ENCODE measurements at places on chromosomes 3 and 15.

DNA sequence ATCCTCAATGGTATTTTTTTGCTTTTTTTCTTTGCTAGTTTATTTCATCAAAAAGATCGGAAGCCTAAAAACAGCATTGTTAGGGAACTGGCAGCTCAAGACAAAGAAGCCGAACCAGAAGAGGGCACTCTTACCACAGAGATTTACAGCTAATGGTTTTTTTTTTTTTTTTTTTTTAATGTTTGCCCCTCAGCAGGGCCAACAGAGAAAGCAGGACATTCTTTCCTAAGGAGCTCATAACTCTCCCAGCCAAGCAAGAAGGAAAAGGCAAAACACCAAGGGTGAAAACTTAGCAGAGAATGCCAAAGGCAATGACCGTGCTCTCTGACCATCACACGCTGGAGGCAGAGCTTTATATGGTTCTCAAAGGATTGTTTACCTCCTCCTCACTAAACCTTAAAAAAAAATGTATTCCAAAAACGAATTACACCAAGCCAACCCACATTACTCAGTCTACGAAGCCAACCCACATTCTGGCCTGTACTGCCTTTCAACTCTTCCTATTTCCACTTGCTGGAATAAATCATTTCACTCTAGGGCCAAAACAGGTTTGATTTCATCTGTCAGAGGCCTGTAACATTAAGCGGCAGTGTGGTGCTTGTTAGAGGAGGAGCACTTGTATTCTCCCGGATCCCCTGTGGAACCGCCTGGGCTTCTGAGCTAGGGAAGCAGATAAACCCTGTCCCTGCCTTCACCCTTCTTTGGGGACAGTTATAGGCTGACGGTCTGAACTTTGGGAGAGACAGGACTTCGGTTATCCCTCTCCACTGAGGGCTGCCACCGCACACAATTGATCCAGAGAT is 35.6 kb upstream of the GYG1 start:
- DNase-seq = no peak

DNA sequence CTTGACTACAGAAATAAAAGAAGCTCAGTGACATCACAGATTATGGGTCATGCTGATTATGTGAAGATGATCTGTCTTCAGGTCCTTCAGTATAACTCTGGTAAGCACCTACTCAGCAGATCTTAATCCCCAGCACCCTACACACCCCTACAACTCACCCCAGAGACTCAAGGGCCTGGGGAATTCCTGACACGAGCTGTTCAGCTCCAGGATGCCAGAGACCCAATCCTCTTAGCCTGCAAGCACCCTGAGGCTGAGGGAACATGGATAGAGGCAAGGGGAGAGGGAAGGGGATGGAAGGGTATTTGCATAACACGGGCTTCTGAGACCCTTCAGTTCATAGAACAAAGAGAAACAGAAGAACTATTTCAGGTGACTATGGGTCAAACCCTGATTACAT is 13.0 kb downstream of the GLB1 start:
- no peak for DNase-seq

- DNase-seq = no peak
Observed at GRCh38 chr3:139771331-139771730, 93.6 kb upstream of the NMNAT3 start.

DNA sequence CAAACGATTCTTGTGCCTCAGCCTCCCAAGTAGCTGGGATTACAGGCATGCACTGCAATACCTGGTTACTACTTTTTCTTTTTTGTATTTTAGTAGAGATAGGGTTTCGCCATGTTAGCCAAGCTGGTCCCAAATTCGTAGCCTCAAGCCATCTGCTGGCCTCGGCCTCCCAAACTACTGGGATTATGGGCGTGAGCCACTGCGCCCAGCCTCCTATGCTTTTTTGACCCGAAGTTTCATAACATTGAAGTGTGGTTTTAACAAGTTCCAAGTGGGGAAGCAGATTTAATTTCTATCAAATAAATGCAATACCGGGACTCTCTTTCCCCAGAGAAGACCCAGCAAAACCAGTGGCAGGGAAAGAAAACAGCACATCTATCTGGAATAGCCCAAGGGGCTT is 13.7 kb downstream of the SH3BP5 start:
- DNase-seq = no peak

- DNase-seq = no peak
Observed at GRCh38 chr3:126103121-126104027, 19.4 kb upstream of the SLC41A3 start.

DNA sequence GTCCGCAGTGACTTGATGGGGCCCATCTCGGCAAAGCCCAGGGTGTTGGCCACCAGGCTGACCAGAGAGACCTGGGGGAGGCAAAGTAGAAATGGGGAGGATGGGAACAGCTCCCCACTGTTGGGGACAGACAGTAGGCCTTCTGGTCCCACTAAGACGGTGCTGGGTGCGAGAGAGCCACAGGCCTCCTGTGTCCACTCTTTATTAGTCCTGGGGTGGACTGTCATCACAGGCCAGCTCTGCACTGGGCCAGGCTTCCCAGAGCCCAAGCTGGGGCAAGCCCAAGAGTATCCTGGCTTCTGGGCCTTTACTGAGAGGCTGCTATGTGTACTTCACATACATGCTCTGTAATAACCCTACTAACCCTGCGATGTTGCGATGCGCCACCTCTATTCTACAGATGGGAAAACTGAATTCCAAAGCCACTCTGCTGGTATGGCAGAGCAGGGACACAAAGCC is 66.4 kb downstream of the EXOG start:
- DNase-seq = no peak

DNA sequence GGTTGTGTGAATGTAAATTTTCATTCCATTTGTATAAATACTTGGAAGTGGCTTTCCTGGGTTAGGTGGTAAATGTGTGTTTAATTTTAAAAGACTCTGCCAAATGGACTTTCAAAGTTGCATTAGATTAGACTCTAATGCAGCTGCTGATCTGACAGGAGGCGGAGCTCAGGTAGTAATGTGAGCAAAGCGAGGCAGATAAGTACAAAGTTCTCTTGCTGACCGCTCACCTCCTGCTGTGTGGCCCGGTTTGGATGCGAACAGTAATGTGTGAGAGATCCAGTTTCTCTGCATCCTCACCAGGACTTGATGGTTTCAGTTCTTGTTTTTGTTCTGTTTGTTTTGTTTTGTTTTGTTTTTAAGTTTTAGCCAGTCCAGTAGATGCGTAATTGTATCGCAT is 34.9 kb upstream of the GABRA5 start:
- DNase-seq = no peak

DNA sequence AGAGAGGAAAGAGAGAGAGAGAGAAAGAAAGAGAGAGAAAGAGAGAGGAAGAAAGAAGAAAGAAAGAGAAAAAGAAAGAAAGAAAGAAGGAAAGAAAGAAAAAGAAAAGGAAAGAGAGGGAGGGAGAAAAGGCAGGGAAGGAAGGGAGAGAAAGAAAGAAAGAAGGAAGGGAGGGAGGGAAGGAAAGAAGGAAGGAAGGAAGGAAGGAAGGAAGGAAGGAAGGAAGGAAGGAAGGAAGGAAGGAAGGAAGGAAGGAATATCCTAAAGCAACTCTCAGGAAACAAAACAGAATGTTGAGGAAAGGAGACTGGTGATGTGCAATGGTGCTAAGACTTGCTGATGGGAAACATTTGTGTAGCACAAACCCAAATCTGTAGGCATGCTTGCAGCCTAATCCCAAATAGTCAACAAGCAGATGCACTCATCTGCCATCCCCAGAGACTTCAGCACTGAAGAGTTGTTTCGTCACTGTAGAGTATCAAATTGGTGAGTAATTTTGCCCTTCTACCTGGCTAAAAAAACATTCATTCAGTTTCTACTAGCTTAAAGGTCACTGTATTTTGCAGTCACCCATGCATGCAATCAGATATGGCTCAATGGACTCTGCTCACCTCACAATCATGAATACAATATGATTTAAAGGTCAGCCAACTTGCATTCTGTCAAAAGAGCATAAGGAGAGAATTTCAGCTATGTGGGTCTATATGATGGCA is 480.3 kb downstream of the FGF12 start:
- DNase-seq = no peak

- DNase-seq = no peak
Observed at GRCh38 chr3:147408188-147409100, 721 bp upstream of the ZIC1 start.

DNA sequence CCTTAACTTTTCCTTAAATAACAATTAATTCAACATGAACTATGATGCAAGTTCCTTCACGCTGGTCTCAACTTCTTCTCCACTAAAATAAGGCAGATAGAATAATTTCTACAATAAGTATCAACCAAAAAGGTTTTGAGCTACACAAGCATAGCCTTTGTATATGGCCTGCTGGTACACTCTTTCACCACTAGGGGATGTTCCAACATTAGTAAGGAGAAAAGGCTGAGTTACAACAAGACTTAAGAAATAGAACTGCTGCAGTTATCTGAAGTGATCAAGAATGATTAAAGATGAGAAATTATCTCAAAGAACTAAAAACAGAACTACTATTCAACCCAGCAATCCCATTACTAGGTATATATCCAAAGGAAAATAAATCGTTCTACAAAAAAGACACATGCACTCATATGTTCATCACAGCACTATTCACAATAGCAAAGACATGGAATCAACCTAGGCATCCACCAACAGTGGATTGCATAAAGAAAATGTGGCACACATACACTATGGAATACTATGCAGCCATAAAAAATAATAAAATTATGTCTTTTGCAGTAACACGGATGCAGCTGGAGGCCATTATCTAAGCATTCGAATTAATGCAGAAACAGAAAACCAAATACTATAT is 14.4 kb downstream of the ATP13A3 start:
- DNase-seq = no peak

GRCh38 chr3:170201527-170201926 is 20.0 kb upstream of the PHC3 start:
- no peak for DNase-seq

- no peak for DNase-seq
Observed at GRCh38 chr3:21185816-21186314, 565.1 kb downstream of the ZNF385D start.

DNA sequence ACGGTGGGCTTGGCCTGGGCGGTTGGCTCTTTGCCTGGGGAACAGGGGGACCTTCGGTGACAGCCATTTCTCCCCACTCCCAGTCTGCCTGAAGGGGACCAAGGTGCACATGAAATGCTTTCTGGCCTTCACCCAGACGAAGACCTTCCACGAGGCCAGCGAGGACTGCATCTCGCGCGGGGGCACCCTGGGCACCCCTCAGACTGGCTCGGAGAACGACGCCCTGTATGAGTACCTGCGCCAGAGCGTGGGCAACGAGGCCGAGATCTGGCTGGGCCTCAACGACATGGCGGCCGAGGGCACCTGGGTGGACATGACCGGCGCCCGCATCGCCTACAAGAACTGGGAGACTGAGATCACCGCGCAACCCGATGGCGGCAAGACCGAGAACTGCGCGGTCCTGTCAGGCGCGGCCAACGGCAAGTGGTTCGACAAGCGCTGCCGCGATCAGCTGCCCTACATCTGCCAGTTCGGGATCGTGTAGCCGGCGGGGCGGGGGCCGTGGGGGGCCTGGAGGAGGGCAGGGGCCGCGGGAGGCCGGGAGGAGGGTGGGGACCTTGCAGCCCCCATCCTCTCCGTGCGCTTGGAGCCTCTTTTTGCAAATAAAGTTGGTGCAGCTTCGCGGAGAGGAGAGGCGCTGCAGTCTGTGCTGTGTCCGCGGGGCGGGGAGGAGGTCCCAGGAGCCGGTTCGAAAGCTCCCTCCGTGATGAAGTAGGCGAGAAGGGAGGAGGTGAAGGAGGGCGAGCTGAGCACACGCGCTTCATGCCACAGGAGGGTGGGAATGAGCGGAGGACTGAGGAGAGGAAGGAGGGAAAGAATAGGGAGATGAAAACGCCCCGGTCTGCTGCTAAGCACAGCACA is 9.6 kb downstream of the CLEC3B start:
- DNase-seq = no peak

GRCh38 chr3:60079076-60079475 is 1029.3 kb upstream of the CFAP20DC start:
- no peak for DNase-seq

GRCh38 chr3:14284694-14285547 is 106.3 kb downstream of the LSM3 start:
- no peak for DNase-seq

DNA sequence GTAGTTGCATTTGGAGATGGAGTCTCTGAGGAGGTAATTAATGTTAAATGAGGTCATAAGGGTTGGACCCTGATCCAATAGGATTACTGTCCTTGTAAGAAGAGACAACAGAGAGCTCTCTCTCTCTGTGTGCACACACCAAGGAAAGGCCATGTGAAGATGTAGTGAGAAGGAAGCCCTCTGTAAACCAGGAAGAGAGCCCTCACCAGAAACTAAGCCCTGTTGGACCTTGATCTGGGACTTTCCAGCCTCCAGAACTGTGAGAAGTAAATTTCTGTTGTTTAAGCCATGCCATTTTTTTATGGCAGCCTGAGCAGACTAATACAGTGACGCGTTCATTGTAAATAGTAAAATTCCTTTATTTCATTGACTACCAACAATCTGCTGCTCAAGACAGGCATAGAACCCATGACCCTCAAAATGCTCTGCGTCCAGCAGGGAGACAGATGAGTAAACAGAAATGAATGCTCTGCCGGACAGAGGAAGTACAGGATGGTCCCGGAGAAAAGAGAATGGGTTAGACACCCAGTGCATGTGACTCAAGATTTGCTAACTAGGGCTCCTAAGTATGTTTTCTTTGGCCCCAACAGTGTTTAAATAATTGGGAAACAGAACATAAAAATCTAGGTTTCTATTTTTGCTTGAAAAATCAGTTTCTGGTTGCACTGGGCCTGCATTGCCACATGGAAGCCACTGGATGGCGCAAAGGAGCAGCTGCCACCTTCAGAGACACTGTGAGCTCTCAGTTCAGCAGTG is 37.9 kb upstream of the TNFAIP8L3 start:
- no peak for DNase-seq

DNA sequence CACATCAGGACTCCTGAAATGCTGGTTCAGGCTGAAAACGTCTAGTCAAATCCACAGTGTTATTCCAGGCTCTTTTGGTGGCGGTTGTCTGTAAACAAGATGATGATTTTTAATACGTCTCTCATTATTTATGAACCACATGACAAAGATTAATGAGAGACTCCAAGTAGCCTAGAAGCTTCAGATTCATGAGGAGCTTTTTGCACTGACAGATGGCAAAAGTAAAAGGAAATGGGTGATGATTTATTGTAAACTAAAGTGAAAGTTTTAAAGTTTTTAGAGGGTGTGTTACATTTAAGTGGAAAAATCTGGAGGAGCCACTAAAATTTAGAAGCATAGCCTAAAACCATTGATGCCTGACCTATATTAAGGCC is 77.0 kb downstream of the BBX start:
- no peak for DNase-seq

- DNase-seq = no peak
Observed at GRCh38 chr3:83601704-83602103, 1357.1 kb upstream of the CADM2 start.

DNA sequence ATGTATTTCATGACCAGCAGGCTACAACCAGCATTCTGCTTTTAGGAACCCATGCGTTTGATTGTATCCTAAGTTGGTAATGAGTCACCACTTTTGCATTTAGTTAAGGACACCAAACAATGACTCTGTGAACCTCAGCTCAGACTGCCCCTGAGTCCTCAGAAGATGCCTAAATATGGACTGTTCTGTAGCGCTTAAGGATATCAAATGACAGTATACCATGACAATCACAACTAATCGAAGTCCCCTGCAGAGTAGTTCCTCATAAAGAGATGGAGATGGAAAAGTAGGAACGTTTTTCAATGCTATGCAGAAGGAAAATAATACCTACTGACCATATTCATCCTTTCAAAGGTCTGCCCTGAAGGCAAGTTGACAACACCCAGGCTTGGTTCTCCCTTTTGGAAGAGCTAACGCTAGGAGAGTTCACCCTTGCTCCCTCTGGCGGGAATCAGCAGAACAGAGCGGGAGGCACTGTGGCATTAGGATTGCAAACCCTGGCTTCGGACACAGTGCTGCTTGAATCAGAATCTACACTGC is 508.6 kb downstream of the FHIT start:
- DNase-seq = no peak

- no peak for DNase-seq
Observed at GRCh38 chr3:100122321-100122720, 8.0 kb upstream of the FILIP1L start.

Measured in cortex of kidney (tissue), 1 donor.